ENCODE measurements at places on chromosomes 11 and 22.

- H3K27ac ChIP-seq, result no peak overlapping the region
- DNase-seq, result no peak
- H3K27me3 ChIP-seq, result peaks cover 5% of the 10 kb centered on the region
- H3K36me3 ChIP-seq, result no peaks in the 10 kb centered on the region
- no peak overlapping the region for H3K4me3 ChIP-seq
These were observed 87.5 kb downstream of the YAP1 start for GRCh38 chr11:102197670-102198139.

GRCh38 chr11:39434466-39434865 is 2025.0 kb downstream of the LRRC4C start:
- no peaks in the 10 kb centered on the region for H3K4me1 ChIP-seq
- H3K27me3 ChIP-seq, result no peaks in the 10 kb centered on the region
- H3K27ac ChIP-seq, result no peak overlapping the region
- no peak for DNase-seq

GRCh38 chr11:116115801-116116200 is 611.6 kb upstream of the CADM1 start:
- no peaks in the 10 kb centered on the region for H3K4me1 ChIP-seq
- no peak for DNase-seq
- H3K4me3 ChIP-seq, result no peak overlapping the region
- H3K27ac ChIP-seq, result no peak overlapping the region
- H3K36me3 ChIP-seq, result no peaks in the 10 kb centered on the region

- no peaks in the 10 kb centered on the region for H3K27me3 ChIP-seq
- H3K36me3 ChIP-seq, result no peaks in the 10 kb centered on the region
- H3K4me3 ChIP-seq, result no peak overlapping the region
- H3K4me1 ChIP-seq, result no peaks in the 10 kb centered on the region
- H3K27ac ChIP-seq, result no peak overlapping the region
These were observed 50.6 kb upstream of the MPEG1 start for GRCh38 chr11:59263225-59263894.

GRCh38 chr11:73159297-73159696 is 17.2 kb upstream of the FCHSD2 start:
- H3K27ac ChIP-seq, result no peak overlapping the region
- no peaks in the 10 kb centered on the region for H3K27me3 ChIP-seq
- no peak overlapping the region for H3K4me3 ChIP-seq
- peaks cover 19% of the 10 kb centered on the region for H3K4me1 ChIP-seq
- DNase-seq, result no peak

GRCh38 chr22:27185760-27186302 is 528.4 kb downstream of the MIAT start:
- no peak for DNase-seq
- H3K36me3 ChIP-seq, result no peaks in the 10 kb centered on the region
- H3K27ac ChIP-seq, result no peak overlapping the region
- peaks cover 5% of the 10 kb centered on the region for H3K27me3 ChIP-seq
- no peak overlapping the region for H3K4me3 ChIP-seq

GRCh38 chr11:14010665-14011064 is 48.1 kb downstream of the SPON1 start:
- H3K36me3 ChIP-seq, result no peaks in the 10 kb centered on the region
- H3K27me3 ChIP-seq, result no peaks in the 10 kb centered on the region
- no peak overlapping the region for H3K4me3 ChIP-seq
- no peaks in the 10 kb centered on the region for H3K4me1 ChIP-seq

DNA sequence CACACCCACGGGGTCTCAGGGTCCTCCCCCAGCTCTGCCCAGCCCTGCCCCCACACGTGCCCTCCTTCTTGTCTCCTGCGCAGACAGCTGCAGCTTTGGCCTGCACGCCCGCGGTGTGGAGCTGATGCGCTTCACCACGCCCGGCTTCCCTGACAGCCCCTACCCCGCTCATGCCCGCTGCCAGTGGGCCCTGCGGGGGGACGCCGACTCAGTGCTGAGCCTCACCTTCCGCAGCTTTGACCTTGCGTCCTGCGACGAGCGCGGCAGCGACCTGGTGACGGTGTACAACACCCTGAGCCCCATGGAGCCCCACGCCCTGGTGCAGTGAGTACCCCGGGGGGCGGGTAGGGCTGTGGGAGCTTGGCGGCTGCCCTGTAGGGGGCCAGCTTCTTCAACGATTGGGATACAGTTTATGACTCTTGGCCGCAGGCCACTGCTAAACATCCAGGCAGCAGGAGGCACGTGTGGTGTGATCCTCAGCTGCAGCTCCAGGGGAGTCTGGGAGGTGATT is 30.8 kb downstream of the ST14 start:
- no peaks in the 10 kb centered on the region for H3K27me3 ChIP-seq
- no peaks in the 10 kb centered on the region for H3K4me1 ChIP-seq
- H3K4me3 ChIP-seq, result no peak overlapping the region
- no peak overlapping the region for H3K27ac ChIP-seq
- H3K36me3 ChIP-seq, result no peaks in the 10 kb centered on the region
- no peak for DNase-seq

- peaks cover 7% of the 10 kb centered on the region for H3K27me3 ChIP-seq
- no peak overlapping the region for H3K4me3 ChIP-seq
- H3K36me3 ChIP-seq, result no peaks in the 10 kb centered on the region
- DNase-seq, result no peak
- no peaks in the 10 kb centered on the region for H3K4me1 ChIP-seq
- H3K27ac ChIP-seq, result no peak overlapping the region
These were observed 138.4 kb downstream of the BRD1 start for GRCh38 chr22:49689255-49689770.

GRCh38 chr11:70779433-70780245 is 381.3 kb downstream of the CTTN start:
- H3K4me3 ChIP-seq, result no peak overlapping the region
- H3K27ac ChIP-seq, result no peak overlapping the region
- no peaks in the 10 kb centered on the region for H3K36me3 ChIP-seq
- no peak for DNase-seq
- peaks cover 7% of the 10 kb centered on the region for H3K27me3 ChIP-seq
- H3K4me1 ChIP-seq, result no peaks in the 10 kb centered on the region

GRCh38 chr22:22884010-22884887 is 3.4 kb upstream of the IGLL5 start:
- no peak overlapping the region for H3K27ac ChIP-seq
- no peaks in the 10 kb centered on the region for H3K36me3 ChIP-seq
- no peak overlapping the region for H3K4me3 ChIP-seq
- H3K27me3 ChIP-seq, result peaks cover 14% of the 10 kb centered on the region

DNA sequence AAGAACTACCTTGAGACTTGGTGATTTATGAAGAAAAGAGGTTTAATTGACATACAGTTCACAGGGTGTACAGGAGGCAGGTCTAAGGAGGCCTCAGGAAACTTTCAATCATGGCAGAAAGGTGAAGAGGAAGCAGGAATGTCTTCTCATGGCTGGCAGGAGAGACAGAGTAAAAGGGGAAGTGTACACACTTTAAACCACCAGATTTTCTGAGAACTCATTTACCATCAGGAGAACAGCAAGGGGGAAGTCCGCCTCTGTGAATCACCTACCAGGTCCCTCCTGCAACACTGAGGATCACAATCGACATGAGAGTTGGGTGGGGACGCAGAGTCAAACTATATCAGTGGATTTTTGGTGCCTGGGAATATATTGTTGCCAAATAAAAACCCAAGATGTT is 40.3 kb upstream of the OR5D13 start:
- H3K4me3 ChIP-seq, result no peak overlapping the region
- no peak for DNase-seq
- H3K27ac ChIP-seq, result no peak overlapping the region

GRCh38 chr22:38327805-38328204 is 10.6 kb upstream of the CSNK1E start:
- peaks cover 1% of the 10 kb centered on the region for H3K4me1 ChIP-seq
- H3K27ac ChIP-seq, result no peak overlapping the region
- H3K27me3 ChIP-seq, result no peaks in the 10 kb centered on the region
- H3K4me3 ChIP-seq, result no peak overlapping the region
- DNase-seq, result peak; percentile 20

DNA sequence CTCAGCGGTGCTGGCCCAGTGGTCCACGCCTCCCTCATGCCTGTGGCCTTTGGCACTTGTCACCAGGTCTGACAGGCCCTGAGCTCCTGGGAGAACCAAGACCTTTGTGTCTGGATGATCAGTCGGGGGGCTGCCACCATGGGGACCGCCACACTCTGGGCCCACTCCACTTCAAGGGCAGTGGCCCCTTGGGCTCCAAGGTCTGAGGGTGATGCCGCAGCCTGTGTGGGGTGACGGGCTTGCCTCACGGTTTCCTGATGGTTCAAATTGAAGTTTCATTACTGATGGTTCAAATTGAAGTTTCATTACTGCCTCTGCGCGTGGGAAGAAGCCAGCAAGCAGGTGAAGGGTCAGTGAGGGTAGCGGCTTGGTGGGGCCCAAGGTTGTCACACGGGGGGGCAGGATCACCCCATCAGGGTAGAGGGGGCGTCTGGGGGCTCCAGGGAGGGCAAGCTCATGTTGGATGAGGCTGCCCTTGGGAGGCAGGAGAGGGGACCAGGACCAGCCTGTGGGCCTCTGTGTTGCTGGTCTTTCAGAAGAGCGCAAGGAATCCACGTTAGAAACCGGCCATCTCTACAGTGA is 27.5 kb downstream of the TRMU start:
- no peak overlapping the region for H3K4me3 ChIP-seq
- H3K27ac ChIP-seq, result no peak overlapping the region
- peaks cover 6% of the 10 kb centered on the region for H3K36me3 ChIP-seq

- H3K27me3 ChIP-seq, result no peaks in the 10 kb centered on the region
- peaks cover 17% of the 10 kb centered on the region for H3K36me3 ChIP-seq
- H3K4me1 ChIP-seq, result peaks cover 25% of the 10 kb centered on the region
- H3K4me3 ChIP-seq, result no peak overlapping the region
These were observed 9.7 kb downstream of the CAT start for GRCh38 chr11:34448223-34448994.
